ENCODE measurements at places on chromosomes 1 and 21. TPM values are rescaled to one million over a fixed set of nuclear protein-coding genes. Genes with fewer than 3 reads are reported as not detected.

GRCh38 chr1:91020967-91021685 is 709 bp downstream of the ZNF644 start:
- H3K27me3 ChIP-seq, result no peaks in the 10 kb centered on the region
- peaks cover 8% of the 10 kb centered on the region for H3K36me3 ChIP-seq
- H3K27ac ChIP-seq, result peak overlapping the region; percentile 98
- H3K4me3 ChIP-seq, result peak overlapping the region; percentile 88
- DNase-seq, result peak; percentile 84
- peaks cover 10% of the 10 kb centered on the region for H3K4me1 ChIP-seq

C1orf94 gene
- polyA plus RNA-seq, result not detected

GRCh38 chr1:52602856-52603600 is 857 bp downstream of the GPX7 start:
- H3K27ac ChIP-seq, result peak overlapping the region; percentile 72
- no peaks in the 10 kb centered on the region for H3K36me3 ChIP-seq
- H3K4me3 ChIP-seq, result no peak overlapping the region
- H3K4me1 ChIP-seq, result peaks cover 23% of the 10 kb centered on the region
- DNase-seq, result peak; percentile 34

CDCP2 gene
- not detected for polyA plus RNA-seq

IQCC gene
- polyA plus RNA-seq, result 2.9 TPM

DNA sequence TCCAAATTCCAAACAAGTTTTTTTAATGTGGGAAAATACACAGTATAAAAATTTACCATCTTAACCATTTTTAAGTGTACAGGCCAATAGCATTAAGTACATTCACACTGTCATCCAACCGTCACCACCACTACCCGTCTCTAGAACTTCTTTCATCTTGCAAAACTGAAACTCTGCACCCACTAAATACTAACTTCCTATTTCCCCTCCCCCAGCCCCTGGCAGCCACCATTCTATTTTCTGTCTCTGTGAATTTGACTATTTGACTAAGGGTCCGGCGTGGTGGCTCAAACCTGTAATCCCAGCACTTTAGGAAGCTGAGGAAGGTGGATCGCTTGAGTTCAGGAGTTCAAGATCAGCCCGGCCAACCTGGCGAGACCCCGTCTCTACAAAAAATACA is 36.1 kb downstream of the CLSTN1 start:
- no peak for DNase-seq
- H3K27me3 ChIP-seq, result no peaks in the 10 kb centered on the region
- no peak overlapping the region for H3K27ac ChIP-seq

DNA sequence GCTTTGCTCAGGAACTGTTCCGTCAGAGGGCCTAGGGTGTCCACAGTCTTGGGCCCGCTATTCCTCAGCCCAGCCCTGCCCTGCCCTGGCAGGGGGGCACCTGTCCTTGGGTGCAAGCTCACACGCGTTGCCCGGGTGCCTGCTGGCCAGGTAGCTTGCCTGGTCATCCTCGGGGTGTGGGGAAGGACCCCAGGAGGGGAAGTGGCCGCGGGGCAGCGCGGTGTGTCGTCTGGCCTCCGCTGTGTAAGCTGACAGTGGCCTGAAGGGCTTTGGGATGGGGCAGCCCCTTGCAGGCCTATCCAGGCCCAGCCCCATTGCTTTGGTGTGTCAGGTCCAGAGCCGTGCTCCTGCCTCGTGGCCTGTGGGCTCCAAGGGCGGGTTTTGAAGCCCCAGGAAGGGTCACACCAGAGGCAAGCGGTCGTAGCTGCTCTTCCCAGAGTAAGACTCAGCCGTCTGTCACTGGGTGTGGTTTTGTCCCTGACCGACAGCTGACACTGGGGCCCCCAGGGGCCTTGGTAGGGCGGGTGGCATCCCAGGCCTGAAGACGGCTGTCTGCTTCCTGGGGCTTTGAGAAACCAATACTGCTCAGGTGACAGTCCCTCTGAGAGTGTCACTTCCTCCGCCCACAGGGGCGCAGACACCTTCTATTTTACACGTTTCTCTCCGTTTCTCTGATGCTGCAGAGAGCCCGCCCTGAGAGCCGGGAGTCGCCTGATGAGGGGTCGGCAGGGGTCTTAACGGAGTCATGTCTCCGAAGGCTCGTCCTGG is 72.1 kb downstream of the SKI start:
- no peak overlapping the region for H3K27ac ChIP-seq
- no peak overlapping the region for H3K4me3 ChIP-seq
- peaks cover 46% of the 10 kb centered on the region for H3K4me1 ChIP-seq
- no peaks in the 10 kb centered on the region for H3K36me3 ChIP-seq
- H3K27me3 ChIP-seq, result no peaks in the 10 kb centered on the region

- H3K4me3 ChIP-seq, result no peak overlapping the region
- no peak for DNase-seq
These were observed 231.6 kb downstream of the KIF26B start for GRCh38 chr1:245386297-245386971.

DNA sequence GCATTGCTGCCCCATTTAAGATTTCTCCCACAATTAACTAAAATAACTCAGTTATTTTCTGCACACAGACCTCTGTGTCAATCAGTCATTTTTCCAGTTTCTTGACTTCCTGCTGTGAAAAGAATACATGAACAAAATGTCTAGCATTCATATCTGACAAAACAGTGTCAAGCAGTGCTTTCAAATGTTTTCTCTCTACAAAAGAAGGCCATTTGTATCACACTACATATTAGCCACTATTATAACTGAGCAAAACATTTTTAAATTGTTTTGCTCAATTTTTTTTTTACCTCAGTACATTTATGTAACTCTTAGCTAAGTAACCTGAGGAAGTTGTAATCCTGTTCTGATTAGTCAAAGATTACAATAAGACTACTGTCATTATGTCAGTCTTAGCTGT is 1498.5 kb upstream of the PRMT6 start:
- no peak overlapping the region for H3K27ac ChIP-seq
- no peak overlapping the region for H3K4me3 ChIP-seq
- H3K27me3 ChIP-seq, result no peaks in the 10 kb centered on the region
- H3K36me3 ChIP-seq, result no peaks in the 10 kb centered on the region
- no peak for DNase-seq

GRCh38 chr1:117008656-117009055 is 7.1 kb downstream of the CD101 start:
- H3K36me3 ChIP-seq, result no peaks in the 10 kb centered on the region
- H3K27ac ChIP-seq, result no peak overlapping the region
- no peaks in the 10 kb centered on the region for H3K27me3 ChIP-seq
- DNase-seq, result no peak
- no peak overlapping the region for H3K4me3 ChIP-seq

DNA sequence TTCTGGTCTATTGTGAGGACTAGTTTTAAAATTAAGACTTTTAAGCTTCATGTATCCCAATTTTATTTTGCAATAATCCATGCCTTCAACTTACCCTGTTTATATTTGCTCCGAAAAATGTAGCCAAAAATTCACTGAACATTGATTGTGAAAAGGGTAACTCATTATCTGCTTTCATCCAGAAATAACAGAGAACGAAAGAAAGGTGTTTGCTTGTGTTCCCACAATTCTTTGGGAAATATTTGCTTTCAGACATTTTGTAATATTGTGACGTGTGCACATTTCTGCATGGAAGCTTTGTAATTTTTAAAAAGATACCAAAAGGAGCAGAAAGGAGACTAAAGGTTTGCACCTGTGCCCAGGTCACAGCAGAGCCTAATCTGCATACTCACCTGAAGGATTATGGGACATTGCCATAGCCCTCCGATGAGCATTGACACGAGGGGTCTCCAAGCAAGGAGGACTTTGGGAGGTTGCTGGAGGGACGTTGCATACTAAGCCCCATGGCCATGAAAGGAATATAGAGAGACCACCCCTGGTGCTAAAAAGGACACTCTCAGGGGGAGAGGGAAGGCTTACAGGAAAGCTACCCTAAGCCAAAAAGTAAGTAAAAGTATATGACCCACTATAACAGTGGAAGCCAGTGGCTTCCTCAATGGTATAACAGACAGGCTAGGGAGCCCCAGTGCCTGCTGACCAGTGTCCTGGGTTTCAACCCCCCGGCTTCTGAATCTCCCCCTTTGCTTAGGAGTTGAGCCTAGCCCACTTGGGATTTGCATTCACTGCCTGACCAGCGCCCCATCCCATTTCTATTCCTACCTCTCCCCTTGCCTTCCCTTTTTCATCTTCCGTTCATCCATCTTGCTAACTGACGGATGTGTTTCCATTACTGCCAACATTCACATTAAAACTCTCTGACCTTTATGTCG is 148.6 kb upstream of the ZC3H12A start:
- H3K4me3 ChIP-seq, result no peak overlapping the region
- no peak overlapping the region for H3K27ac ChIP-seq
- no peaks in the 10 kb centered on the region for H3K36me3 ChIP-seq
- H3K27me3 ChIP-seq, result no peaks in the 10 kb centered on the region
- DNase-seq, result no peak
- no peaks in the 10 kb centered on the region for H3K4me1 ChIP-seq

Measured in SK-N-SH (cell line).